ENCODE measurements at places on chromosomes 1 and 21.

DNA sequence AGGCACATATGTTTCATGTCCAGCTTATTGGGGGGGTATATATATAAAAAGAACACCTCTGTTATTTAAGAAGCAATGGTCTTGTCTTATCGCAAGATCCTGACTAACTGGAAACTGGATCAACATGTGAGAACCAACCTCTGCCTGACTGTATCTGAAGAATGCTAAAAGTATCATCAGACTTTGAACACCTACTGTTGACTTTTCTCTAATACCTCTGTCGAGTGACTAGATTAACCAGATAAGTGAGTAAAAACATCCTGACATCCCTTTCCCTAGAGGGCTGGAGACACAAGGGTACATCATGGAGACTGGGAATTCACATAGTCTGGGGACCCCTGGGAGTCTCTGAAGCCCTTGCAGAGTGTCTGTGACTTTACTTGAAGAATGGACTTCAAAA is 26.3 kb upstream of the PIGC start:
- no peak for DNase-seq

DNA sequence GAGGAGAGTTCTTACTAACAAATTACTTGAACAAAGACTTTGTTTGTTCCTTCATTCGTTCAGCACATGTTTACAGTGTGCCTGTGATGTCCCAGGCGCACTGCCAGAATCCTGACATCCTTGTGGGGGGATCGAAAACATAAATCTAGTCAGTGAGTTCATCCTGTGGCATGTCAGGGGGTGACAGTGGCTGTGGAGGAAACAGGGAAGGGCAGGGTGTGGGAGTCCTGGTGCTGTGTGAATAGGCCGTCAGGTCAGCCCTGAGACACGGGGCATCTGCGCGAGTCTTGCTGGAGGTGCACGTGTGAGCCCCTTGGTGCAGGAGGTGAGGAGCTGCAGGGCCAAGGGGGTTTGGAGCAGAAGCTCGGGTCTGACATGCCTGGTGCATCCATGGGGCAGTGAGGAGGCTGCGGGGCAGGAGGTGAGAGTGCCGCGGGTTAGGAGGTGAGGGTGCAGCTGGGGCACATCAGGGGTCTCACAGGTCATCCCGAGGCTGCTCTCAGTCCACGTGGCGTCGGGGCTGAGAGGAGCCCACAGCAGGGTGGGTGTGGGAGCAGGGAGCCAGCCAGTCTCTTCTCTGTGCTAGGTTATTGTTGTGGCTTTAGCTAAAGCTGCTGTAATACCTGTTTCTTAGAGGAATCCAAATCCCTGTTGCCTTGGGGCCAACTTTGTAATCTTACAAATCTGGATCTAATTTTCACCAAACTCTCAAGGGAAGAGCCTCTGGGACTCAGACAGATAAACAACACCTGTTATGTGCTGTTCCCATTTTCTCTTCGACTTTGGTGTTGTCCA is 93.4 kb downstream of the PCBP3 start:
- DNase-seq, result no peak

GRCh38 chr1:21531241-21531640 is 22.0 kb downstream of the ALPL start:
- no peak for DNase-seq

GRCh38 chr1:116496898-116497297 is 73.9 kb downstream of the CD58 start:
- DNase-seq, result no peak

DNA sequence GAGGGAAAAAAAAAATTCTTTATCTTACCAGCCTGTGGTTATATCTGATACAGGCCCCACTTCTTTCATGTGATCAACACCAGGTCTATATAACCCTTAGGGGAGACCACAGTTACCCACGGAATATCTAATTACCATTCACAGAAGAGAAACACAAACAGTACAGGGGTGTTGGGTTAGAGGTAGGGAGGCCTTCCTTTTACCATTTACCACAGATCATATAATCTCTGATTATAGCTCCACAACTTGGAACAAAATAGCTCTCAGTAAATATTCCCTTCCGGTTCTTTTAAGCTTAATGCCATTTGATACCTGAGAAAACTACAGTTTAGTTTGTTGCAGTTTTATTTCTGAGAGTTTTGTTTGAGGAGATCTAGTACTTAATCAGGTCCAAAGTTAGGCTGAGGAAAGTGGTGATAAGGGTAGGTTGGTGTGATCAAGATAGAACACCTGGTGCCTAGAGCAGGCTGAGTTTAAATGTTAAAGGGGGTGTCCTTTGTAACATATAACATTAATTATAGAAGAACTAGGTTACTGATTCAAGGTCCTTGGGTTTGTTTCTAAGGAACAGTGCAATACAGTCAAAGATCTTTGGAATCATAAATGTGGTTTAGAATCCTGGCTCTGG is 14.1 kb downstream of the EPB41 start:
- no peak for DNase-seq

DNA sequence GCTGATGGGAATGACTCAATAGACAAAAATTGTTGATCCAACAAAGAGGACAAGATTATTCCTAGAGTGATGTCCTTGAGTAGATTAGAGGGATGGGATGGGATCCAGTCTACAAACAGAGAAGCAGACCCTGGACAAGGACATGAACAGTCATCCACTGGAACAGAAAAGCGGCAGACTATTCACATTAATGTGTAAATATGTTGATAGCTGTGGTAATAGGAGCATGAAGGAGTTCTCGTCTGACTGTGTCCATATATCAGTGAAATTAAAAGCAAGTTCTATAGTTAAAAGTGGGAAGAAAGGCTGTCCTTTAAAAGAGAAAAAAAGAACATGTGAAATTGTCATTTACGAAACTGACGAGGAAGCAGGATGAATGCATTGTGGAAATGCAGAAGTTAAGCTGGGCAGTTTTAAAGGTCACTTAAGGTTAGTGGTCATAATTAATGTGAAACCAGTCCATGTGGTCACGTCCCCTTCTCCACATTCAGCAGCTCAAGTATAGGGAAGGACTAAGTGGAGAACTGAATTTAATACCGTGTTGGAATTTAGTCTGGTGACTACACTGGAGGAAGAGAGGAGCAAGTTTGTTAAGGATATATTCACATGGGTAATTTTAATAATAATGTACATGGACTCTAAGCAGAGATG is 62.1 kb downstream of the PIK3R3 start:
- no peak for DNase-seq

GRCh38 chr21:15686506-15686905 is 43.3 kb upstream of the USP25 start:
- DNase-seq, result no peak

DNA sequence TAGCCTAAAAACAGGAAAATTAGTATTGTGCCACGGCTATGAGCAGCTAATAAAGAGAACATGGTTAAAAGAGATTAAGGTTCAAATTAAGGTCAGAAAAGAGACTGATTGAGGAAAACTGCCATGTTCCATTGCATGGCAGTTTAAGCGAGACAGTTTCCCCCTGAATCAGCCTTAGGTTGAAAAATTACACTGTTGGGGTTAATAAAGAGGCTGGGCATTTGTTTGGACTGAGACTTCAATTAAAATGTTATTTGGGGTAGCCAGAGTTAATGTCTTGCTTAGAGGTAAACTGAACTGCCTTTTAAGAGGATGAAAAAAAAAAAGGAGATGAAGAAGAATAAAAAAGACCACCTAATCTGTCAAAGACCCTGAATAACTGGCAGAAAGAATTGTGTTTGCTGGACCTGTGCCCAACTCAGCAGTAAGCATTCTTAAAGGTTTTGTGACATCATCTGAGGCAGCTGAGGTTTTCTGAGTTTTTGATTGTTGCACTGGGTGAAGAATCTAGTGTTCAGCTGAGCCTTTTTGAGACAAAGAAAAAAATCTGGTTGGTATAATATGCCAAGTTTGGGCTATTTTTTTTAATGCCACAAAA is 17.7 kb upstream of the PROX1 start:
- DNase-seq, result no peak

DNA sequence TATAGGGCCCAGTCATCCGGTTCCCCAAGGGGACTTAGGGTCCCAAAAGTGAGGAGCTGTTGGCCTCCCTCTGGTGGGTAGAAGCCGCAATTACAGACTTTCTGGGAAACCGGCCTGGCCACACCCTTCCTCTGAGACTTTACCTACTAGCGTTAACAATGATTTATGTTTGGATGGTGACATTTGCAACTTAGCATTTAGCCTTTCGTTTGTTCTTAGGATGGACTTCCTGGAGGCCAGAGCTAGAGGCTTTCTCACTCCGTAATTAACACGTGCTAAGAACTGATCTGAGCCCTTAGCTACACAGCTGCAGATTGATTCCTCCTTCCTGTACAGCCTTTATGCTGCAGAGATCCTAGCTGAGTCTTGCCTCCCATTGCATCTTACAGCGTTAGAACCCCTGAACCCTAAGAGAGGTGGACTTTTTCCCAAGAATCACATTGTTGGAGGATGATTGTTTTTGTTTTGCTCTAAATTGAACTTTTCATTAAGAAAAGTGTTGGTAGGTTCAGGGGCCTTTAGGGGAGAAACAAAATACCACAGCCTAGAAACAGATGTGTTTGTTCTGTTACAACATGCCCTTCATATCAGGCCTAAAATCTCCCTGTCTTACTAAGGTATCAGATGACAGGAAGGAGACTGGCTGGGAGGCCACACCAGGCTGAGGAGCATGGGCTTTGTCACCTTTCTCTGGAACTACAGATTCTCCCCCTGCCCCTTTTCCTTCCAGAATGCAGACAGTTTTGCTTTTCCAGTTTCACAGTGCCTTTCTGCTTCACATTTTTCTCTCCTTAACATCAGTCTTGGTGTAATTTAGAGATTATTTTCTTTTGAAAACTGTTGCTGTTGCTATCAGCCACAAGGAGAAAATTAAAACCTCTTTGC is 1.9 kb downstream of the S100A11 start:
- DNase-seq, result peak; percentile 49

DNA sequence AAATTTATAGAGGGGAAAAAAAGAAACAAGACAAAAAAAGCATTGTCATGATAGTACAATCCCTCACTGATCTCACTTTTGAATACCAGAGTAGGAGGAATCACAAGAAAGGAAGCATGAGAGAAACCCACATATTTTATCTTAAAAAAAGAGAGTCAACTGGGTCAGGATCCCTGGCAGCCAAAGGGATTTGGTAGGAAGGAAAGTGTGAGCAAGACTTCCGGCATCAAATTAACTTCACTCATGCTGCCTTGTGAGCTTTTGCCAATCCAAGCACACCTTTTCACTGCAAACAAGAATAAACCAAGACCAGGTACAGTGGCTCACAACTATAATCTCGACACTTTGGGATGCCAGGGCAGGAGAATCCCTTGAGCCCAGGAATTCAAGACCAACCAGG is 53.1 kb downstream of the SLC9C2 start:
- DNase-seq, result no peak

- no peak for DNase-seq
Observed at GRCh38 chr1:220300442-220301121, 28.3 kb upstream of the RAB3GAP2 start.

DNA sequence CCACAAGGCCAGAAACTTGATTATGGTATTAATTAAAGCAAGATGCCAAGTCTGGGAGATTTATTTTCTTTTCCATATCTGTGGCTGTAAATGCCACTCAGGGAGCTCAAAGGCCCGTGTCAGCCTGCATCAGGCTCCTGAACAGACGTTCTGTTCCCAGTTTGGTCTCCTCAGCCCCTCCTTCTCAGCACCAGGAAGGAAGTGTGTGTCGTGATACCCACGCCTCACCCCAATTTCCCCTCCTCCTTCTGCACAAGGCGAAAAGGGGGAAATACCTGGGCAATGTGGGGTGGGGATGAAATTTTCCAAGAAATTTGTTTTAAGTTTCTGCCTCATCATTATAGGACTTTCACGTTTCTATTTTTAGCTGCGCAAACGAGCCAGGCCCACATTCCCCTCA is 112.0 kb downstream of the SYF2 start:
- no peak for DNase-seq

DNA sequence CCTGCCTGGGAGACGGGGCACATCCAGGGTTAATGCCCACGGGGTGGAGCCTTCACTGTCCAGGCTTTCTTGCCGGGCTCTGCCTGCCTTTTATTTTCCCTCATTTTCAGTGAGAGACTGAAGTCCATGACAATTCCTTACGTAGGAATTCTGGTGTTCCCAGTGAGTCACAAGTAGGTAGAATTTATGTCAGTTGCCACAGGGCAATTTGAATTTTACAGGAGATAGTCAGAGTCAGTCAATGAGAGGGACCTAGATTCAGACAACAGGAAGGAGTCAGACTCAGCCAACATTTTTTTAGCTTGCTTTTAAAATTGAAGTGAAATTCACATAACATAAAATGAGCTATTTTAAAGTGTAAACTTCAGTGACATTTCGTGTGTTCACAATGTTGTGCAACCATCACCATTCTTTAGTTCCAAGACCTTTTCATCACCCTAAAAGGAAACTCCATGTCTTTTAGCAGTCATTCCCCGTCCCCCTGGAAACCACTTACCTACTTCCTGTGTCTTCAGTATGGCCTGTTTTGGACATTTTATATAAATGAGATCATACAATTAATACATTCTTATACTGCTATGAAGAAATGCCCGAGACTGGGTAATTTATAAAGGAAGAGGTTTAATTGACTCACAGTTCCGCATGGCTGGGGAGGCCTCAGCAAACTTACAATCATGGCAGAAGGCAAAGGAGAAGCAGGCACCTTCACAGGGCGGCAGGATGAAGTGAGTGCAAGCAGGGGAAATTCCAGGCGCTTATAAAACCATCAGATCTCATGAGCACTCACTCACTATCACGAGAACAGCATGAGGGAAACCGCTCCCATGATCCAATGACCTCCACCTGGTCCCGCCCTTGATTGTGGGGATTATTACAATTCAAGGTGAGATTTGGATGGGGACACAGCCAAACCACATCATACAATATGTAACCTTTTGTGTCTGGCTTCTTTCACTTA is 14.6 kb downstream of the AJAP1 start:
- DNase-seq, result no peak

- DNase-seq, result no peak
Observed at GRCh38 chr1:64913361-64914015, 52.9 kb downstream of the JAK1 start.

GRCh38 chr1:154951901-154952657 is 3.8 kb downstream of the PBXIP1 start:
- no peak for DNase-seq

DNA sequence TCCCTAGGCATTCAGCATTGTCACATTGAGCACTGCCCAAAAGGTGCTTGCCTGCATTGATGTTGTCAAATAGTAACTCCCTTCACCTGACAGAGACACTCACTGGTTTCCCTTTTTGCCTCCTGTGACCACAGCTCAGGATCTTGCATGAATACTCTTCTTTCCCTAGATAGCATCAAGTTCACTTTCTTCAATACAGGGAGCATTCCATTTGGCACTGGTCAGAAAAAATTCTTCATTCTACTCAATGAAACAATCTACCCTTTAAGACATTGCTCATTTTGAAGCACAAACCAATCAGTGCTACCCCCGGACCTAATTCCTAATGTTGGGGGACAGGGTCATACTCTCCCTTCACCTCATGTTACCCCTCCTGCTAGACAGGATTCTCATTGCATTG is 319.0 kb upstream of the SNX7 start:
- DNase-seq, result no peak

GRCh38 chr1:150150133-150151021 is 661 bp downstream of the PLEKHO1 start:
- DNase-seq, result no peak

DNA sequence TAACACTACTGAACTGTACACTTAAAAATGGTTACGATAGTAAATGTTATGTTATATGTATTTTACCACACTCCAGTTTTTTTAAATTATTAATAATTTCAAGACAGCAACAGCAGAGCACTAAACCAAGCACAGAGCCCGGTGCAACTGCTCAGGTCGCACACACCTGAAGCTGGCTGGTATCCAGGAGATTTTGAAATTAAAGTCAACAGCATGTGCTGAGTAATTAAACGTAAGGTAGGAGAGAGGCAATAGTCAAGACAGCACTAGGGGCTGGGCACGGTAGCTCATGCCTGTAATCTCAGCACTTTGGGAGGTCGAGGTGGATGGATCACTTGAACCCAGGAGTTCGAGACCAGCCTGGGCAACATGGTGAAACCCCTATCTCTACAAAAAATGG is 35.1 kb upstream of the SLC30A10 start:
- DNase-seq, result no peak

Measured in stimulated activated CD4-positive, alpha-beta T cell treated with anti-CD3 and anti-CD28 coated beads, TNF-alpha, amount 100 ng/mL, for 48 hours (primary cell).